ENCODE measurements at places on chromosomes 16 and 17. TPM values are rescaled to one million over a fixed set of nuclear protein-coding genes. Genes with fewer than 3 reads are reported as not detected.

The KRTAP4-4 gene
- total RNA-seq: not detected

The AHSP gene
- 1.6 TPM for total RNA-seq

The TEKT3 gene
- total RNA-seq: 0.57 TPM

The CTRL gene
- 3.3 TPM for total RNA-seq

The CD300A gene
- not detected for total RNA-seq

The MT3 gene
- not detected for total RNA-seq

The KRT33B gene
- total RNA-seq: not detected

The FNDC8 gene
- total RNA-seq: not detected

The TPPP3 gene
- total RNA-seq: 0.48 TPM

The NPIPA7 gene
- total RNA-seq: 3.8 TPM

The CD300H gene
- total RNA-seq: not detected

The KRT31 gene
- total RNA-seq: not detected

The LRRC75A gene
- 9.4 TPM for total RNA-seq

The TAF15 gene
- 290 TPM for total RNA-seq

The CDRT15 gene
- total RNA-seq: not detected

The SKAP1 gene
- not detected for total RNA-seq

The KRT17 gene
- total RNA-seq: 1.1 TPM

The PERCC1 gene
- not detected for total RNA-seq

The CACNG3 gene
- not detected for total RNA-seq

The CACNG1 gene
- not detected for total RNA-seq

The BAIAP3 gene
- 6.8 TPM for total RNA-seq

The TNRC6C gene
- total RNA-seq: 25.7 TPM

The ATP2A3 gene
- total RNA-seq: 13.3 TPM

The SAP30BP gene
- 89.7 TPM for total RNA-seq

The TBC1D3C gene
- total RNA-seq: not detected

The GP1BA gene
- not detected for total RNA-seq

The SDR42E1 gene
- not detected for total RNA-seq

The CD79B gene
- total RNA-seq: 0.96 TPM

The HSD3B7 gene
- total RNA-seq: 7.5 TPM

The USH1G gene
- total RNA-seq: 2.7 TPM

The ITGA2B gene
- total RNA-seq: 8.3 TPM

The KRTAP3-2 gene
- total RNA-seq: not detected

The HCRT gene
- not detected for total RNA-seq

The ZNF750 gene
- total RNA-seq: not detected

The TP53TG3C gene
- total RNA-seq: not detected

The SCARF1 gene
- 2.1 TPM for total RNA-seq

The NPIPA8 gene
- total RNA-seq: 0.48 TPM

The TMEM106A gene
- total RNA-seq: 3.7 TPM

The C17orf78 gene
- not detected for total RNA-seq

The PYDC1 gene
- total RNA-seq: 2.1 TPM

Measured in H9 (cell line).